ENCODE measurements at places on chromosomes 3 and 15.

- no peak for DNase-seq
Measured at GRCh38 chr3:1269808-1270207, 177.0 kb downstream of the CNTN6 start.

DNA sequence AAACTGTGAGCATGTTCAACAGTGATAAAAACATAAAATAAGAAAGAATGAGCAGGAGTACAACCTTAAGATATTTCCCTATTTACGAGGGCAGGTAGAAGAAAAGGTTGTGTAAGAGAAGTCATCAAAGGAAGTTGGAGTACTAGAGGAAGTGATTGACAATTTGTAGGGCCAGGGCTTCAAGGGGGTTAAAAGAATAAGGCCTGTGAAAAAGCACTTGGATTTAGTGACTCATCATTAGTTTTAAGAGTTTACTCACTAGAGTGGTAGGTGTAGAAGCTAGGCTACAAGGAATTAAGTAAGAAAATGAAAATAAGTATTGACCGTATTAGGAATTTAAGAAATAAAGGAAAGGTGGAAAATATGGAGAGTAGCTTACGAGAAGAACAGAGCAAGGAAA is 23.6 kb downstream of the KCNMB3 start:
- DNase-seq = no peak

DNA sequence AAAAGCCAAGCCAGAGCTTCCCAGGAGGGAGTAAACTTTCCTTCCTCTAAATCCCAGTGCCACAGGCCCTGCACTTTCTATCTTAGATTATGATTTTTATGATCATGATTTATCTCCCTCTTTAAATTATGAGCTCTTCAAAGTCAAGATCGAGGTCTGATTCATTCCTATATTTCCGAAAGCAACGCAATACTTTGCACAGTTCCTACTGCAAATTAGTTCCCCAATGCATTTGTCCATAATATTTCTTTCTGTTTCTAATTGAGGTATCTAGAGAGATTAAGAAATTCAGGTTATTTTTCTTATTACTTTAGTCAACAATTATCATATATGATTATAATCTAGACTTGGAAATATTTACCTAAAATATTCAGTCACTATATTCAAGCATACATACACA is 173.1 kb upstream of the LPP start:
- DNase-seq = no peak

DNA sequence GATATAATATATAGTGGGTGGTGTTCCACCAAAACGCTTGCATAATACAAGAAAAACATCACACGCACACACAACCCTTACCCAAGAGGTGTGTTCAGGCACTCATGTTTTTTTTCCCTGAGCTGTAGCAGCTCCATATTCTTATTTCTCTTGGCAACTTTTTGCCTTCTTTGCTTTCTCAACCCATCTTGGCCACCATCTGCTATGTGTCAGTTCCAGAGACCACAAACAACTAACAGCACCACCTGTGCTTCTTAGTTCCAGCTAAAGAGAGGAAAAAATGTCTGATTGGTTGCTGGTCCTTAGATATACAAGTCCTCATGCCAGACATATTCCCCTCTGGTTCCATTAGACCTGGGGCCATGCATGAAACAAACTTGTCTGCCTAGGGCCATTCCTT is 11.9 kb downstream of the ACTC1 start:
- DNase-seq = no peak

DNA sequence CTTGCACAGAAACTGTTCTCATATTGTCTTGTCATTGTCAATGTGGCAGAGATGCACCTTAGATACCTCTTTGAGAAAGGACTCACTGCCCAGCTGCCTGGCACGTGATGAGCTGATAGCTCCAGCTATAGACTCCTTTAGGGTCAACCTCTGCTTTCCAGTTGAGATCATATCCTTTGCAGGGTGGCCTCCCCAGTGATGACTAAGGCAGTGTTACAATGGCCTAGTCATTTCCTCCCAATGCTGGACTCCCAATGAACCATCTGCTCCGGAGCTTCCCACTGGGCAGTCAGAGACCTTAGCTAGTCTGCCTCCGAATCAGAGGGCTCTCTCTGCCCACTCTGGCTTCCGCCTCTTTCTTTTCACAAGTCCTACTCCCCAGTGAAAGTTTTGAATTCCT is 79.5 kb downstream of the CHRD start:
- no peak for DNase-seq

Data from GM13977 (cell line).